ENCODE measurements at places on chromosomes 4 and X. TPM values are rescaled to one million over a fixed set of nuclear protein-coding genes. Genes with fewer than 3 reads are reported as not detected.

GRCh38 chr4:71882113-71882841 lies 98.4 kb upstream of the GC start:
- no peak for DNase-seq

DNA sequence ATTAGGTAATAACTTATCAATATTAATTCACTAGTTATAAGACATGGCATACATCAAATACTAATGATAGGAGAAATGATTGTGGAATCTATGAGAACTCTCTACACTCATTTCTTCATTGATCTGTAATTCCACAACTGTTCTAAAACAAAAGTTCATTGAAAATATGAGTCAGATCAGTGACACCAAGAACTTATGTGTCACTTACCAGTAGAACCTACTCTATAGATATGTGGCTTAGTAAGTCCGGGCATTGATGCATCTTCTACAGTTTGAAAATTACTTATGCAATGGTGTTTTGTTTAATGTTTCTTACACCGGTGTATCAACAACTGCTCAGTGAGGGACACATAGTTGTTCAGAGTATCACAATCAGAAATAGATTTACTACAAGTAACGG lies 520.3 kb downstream of the ARAP2 start:
- no peak for DNase-seq

The CD40LG gene
- total RNA-seq = not detected

The MAGEB10 gene
- total RNA-seq = not detected

Data from Caco-2 (cell line).